ENCODE measurements at places on chromosomes 12 and 14.

DNA sequence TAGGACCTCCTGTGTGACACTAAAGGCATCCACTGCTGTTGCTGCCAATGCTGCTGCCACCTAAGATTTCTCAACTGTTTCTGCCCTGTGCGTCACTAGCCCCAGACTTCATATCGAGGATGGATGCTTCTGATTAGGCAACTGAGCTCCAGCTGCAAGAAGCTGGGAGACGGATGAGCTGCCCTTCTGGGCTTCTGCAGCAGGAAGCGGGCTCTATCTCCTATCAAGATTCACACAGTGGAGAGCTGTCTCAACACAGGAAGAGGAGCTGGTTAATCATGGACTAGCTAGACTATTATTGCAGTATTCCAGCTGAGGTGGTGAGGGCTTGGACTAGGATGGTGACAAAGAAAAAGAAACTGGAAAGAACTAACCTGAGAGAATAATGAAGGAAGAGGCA, 59.2 kb upstream of the PELI2 start:
- no peak for DNase-seq

- DNase-seq: no peak
These were observed 1.5 kb upstream of the ZFYVE26 start for GRCh38 chr14:67817750-67818438.

- DNase-seq: no peak
These were observed 10.3 kb upstream of the KRT1 start for GRCh38 chr12:52690351-52691075.

GRCh38 chr14:60532442-60532841, 23.5 kb downstream of the SIX6 start:
- DNase-seq: no peak

GRCh38 chr12:92096346-92097136, 49.1 kb downstream of the BTG1 start:
- DNase-seq: no peak

GRCh38 chr14:106808458-106808857, 1282.1 kb downstream of the TMEM121 start:
- no peak for DNase-seq

DNA sequence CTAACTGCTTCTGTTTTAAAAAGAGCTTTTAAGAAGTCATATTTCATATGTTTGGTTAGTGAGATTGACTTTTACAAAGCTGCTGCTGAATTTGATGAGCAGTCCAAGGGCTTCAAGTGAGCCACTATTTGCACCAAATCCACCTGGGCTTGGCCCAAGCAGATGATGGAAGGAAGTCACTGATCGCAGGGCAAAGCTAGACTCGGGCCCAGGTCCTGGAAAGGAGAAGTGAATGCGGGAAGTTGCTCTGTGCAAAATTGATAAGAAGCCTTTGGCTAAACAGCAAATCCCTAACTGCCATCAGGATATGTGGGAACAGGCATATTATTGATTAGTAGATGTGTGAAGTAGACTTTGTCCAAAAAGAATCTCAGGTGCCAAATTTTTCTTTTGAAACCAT, 30.5 kb downstream of the PLXNC1 start:
- no peak for DNase-seq

DNA sequence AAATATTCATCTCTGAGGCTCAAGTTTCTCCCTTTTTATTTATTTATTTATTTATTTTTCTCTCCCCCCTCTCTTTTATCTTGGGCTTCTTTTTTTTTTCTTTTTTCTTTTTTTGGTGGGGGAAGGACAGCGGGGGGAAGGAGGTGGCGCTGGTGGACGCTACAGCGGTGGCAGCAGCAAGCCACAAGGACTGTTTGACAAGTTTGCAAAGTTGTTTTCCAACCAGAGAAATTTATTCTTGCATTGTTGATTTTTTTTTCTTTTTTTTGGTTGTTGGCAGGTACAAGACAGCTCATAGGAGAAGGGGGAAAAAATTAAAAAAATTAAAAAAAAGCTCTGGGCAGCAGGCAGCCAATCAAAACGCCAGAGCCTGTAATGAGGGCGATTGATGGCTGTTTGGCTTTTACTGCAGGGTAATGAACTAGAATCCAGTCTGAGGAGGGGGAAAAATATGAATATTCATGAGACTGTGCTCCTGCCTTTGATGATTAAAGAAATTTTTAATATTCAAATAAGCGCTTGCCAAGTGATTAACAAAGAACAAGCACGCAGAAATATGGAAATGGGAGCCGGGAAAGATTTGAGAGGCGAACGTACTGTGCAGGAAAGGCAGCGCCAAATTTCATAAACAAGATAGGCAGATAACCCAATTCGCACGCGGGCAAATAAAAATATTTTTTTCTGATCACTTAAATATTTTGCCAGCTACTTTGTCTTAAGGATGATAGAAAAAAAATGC, 36.2 kb downstream of the BCL11B start:
- DNase-seq: no peak

GRCh38 chr14:20614038-20614840, 23.1 kb upstream of the RNASE12 start:
- DNase-seq: no peak

DNA sequence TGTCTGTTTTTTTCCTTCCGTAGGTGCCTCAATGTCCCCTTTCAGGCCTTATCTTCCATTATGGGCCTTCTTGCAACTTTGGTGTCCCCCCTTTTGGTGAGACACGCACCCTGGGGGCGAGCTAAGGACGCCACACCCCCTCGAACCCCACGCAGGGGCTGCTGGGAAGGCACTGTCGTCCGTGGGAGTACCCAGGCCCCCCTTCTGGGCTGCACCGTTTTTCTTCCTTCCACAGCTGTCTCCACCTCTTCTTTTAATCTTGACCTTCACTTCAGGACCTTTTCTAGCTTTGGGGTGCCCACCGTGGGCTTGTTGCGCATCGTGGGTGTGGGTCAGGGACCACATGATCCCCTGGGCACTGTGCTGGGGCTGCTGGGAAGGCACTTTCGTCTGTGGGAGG, 271.8 kb downstream of the ALG10 start:
- no peak for DNase-seq
